Heart left ventricle (tissue), 16 donors: ENCODE measurements at places on chromosomes 2 and 18. TPM values are rescaled to one million over a fixed set of nuclear protein-coding genes. Genes with fewer than 3 reads are reported as not detected.

GRCh38 chr2:226905718-226906117 lies 69.9 kb downstream of the RHBDD1 start:
- DNase-seq = no peak

- no peak for DNase-seq
These were observed 109.7 kb downstream of the ERBB4 start for GRCh38 chr2:212428681-212429478.

GRCh38 chr2:215723631-215724011 lies 287.8 kb upstream of the FN1 start:
- no peak for DNase-seq

DNA sequence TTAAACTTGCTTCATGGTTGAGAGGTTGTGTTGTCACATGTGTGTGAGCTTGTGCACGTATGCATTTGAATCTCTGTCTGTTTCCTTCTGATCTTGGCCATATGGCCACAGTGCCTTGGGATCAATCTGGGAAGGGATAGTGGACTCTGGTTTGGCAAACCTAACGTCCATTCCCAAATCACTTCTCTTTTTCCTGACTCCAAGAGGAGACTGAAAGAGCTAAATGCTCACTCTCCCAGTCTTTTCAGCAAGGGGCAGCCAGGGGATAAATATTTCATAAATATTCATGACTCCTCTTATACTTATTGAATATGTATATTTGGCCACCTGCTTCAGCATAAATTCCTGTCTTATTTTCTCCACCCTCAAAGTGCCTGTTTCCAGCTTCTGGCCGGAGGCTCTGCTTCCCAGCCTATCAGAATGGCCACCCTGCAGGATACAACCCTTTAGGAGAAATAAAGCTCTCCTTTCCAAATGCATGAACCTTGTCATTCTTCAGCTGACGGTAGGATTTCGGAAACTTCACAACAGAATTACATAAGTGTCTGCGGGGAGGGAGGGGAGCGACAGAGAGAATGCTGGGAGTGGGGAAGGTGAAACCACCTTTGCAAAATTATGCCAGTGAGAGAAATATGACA lies 112.2 kb upstream of the COPS8 start:
- no peak for DNase-seq

Gene ATP8B1
- polyA plus RNA-seq = 3.7 TPM
